ENCODE measurements at places on chromosomes 3 and 15.
A peak's percentile ranks its signal among the peaks of the same experiment; 100 is the strongest.

DNA sequence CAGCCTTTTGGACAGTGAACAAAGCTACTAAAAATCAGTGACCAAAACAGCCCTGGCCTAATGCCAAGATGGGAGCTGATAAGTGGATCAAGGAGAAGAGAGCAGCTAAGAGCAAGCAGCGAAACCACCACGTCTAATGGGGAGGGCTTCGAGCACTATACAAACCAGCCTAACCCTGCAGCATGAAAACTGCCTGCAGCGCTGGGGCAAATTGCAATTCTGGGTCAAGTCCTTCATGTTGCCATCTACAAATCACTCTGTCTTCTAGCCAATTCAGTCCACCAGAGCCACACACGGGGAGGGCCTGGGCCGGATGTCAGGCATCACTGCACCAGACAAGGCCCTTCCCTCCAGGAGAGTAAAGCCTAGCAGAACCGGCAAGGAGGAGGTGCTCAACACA lies 30.5 kb upstream of the SPATA12 start:
- no peak for DNase-seq

DNA sequence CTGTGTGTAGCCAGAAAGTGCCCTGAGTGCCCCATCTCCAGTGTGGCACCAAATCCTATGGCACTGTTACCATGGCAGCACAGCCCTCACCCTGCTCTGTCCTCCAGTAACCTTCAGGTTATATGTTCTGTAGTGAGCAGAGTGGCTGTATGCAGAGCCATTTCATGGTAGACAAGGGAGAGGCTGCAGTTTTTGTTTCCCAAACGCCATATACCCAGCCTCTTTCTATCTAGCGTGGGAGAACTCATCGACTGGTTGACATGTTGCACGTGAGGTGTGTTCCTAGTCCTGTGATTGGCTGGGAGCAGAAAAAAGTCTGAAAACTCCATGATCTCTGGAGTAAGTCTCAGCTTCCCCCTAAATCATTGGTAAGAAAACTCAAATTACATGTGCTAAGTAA lies 2.0 kb downstream of the SIDT1 start:
- no peak for DNase-seq

GRCh38 chr15:63677778-63678177 lies 80.6 kb downstream of the FBXL22 start:
- peak; percentile 58 for DNase-seq

DNA sequence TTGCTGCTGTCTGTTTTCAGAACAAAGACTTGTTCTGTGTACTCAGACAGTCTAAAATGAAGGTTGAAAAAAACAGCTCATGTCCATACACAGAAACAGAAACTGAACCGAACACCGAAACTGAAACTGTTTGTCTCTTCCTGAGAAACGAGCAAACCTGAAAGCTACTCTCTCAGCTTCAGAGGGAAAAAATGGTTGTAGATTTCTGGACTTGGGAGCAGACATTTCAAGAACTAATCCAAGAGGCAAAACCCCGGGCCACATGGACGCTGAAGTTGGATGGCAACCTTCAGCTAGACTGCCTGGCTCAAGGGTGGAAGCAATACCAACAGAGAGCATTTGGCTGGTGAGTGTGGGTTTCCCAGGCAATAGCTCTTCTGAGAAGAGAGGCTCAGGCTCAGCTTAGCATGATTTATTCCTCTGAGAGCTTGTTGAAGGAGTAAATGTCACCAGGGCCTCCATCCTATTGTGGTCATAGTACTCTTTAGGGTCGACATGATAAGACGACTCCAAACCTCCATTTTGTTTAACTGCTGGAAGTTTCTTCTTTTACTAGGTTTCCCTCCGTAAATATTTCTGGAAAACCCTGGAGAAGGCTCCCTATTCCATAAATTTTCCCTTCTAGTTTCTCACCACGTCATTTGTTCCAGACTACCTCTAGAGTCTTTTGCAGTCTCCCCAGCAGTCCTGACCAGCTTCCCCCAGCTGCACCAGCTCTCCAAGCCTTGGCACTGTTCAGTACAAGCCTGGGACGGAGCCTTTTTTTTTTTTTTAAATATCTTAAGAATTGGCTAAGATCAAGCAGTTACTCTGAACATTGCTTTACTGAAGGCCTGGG lies at the start of gene RTP4:
Gene RTP4, plus strand, starts transcription at position 135 of the 838 bp plus-strand sequence. Its CDS starts 57 bp downstream, at position 192.
- no peak for DNase-seq

DNA sequence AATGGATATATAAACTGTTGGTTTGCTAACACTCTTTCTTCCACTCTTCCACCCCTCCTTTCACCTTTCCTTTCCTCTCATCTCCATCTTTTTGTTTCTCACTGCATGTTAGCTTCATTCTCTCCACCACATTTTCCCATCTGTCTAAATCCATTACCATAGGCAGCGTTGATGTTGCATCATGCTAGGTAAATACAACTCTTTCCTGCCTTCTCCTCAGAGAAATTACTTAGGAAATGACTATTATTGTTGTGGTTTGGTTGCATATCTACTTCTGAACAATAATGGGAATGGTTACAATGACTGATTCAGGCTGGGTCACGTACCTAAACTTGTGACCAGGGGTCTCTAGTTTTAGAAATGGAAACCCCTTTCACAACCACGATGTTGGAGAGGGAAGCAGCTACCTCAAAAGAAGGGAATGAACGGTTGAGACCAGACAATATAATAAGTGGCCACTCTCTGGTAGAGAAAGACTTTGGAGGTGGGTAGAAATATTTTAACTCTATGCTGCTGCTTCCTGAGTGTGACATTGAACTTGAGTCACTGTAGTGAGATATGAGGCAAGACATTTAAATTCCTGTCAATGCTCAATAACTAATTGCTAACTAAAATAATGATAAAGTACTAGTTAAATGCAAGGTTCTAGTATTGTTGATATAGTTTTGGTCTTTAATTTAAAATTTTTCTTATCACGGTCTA lies 314.1 kb upstream of the TGFBR2 start:
- no peak for DNase-seq

DNA sequence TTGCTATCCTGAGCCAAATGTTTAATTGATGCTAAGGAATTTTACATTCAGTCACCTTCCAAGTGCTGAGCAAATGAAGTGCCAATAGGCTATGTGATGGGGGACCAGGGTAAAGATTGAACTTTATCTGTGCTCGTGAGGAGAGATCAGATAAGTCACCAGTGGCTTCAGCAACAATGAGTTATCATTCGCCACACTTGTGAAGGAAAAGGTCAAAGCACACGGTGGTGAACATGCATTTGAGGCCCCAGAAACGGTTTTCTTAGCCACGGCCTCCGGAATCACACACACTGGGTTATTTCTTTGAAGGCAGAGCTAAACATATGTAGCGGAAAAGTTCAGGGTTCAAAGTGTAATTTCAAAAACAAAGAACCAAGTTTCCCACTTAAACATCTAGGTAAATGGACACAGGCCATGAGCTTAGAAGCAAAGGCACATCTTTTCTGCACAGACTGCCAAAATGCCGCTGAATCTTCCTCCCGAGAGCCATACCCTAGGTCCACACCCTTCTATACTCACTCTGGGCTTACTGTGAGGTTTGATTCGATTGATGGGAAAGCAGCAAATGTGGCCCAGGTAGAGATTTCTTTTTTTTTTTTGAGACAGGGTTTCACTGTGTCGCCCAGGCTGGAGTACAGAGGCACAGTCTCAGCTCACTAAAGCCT lies 268.5 kb downstream of the SHQ1 start:
- no peak for DNase-seq

GRCh38 chr15:86164232-86164898 lies 84.7 kb downstream of the AGBL1 start:
- DNase-seq: peak; percentile 60

GRCh38 chr15:91927585-91927984 lies 74.1 kb downstream of the SLCO3A1 start:
- no peak for DNase-seq

All from psoas muscle (tissue), 8 donors.